Ammon's horn (tissue), 1 donor: ENCODE measurements at places on chromosomes 6 and 20.

DNA sequence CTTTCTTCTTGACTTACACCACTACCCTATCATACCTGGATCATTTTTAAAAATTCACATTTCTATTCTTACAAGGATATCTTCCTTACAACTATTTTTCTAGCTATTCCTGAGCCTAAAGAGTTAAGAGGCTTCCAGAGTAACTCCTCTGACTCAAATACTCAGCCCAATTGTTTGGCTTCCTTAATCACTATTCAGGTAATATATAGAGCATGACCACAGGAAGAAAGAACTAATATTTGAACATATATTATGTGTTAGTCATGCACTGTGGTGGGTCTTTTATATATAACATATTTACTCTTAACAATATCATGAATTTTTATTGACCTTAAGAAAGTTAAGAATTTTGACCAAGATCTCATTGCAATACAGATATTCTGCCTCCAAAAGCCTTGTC lies 42.0 kb upstream of the ID4 start:
- DNase-seq: no peak

DNA sequence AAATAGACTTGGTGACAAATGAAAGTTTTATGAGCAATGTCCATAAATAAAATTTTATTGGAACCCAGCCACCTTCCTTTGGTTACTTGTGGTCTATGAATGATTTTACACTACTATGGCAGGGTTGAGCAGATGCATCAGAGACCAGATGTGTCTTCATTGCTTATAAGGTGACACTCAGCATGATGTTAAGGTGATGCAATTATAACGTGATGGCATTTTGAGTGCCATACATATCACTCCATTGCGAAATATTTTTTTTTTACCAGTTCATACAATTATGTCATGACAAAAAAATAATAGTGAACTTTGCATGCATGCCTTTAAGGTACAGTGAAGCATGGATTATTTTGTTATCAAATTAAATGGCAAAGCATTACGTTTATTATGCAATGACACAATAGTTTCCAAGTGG lies 96.0 kb downstream of the ADTRP start:
- no peak for DNase-seq

GRCh38 chr6:1625794-1626435 lies 16.2 kb downstream of the FOXC1 start:
- DNase-seq: no peak

- peak; percentile 12 for DNase-seq
These were observed 95.1 kb upstream of the FOXP4 start for GRCh38 chr6:41451039-41451438.

GRCh38 chr6:77363702-77364101 lies 99.6 kb downstream of the HTR1B start:
- DNase-seq: no peak

DNA sequence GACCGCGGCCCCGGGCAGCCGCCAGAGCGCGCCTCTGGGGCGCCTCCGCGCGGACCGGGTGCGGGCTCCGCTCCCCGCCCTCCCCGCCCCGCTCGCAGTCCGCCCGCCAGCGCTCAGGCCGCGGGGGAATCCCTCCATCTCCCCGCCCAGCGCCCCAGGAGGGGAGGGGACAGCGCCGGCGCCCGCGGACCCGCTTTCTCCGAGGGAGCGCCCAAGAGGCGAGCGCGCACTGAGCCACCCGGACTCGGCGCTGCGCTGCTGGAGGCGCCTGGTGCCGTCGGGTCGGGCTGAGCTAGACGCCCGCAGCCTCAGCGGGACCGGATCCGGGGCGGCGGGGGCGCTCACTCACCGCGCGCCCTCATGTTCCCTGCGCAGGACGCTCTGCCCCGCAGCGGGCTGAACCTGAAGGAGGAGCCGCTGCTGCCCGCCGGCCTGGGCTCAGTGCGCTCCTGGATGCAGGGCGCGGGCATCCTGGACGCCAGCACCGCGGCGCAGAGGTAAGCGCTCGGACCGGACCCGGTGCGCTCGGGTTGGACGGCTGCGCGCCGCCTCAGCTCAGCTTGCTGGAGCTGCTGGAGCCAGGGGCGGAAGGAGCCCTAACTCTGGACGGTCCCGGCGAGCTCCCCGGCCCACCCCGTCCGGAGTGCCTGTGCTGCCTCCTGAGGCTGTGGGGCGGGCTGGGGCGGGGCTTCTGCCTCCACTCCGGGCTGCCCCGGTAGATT lies 867 bp downstream of the EBF4 start:
- DNase-seq: peak; percentile 34

DNA sequence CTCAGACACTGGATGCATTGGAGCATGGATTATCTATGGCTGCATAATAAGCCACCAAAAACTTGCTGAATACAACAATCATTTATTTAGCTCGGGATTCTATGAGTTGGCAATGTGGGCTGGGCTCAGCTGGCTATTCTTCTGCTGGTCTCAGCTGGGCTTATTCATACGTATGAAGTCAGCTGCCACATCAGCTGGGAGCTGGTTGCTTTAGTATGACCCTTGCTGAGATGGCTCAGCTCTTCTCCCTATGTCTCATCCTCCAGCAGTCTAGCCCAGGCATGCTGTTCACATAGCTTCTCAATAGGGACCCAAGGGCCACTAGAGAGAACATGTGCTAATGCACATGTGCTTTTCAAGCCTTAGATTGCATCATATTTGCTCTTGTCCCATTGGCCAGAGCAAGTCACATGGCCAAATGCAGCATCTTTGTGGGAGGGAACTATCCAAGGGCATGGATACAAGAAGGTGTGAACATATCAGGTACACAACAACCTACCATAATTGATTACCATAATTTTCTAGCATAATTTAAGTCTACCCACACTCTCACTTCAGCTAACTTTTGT lies 444.6 kb downstream of the KIF16B start:
- no peak for DNase-seq

GRCh38 chr6:86203044-86203443 lies 560.4 kb upstream of the SYNCRIP start:
- DNase-seq: no peak

DNA sequence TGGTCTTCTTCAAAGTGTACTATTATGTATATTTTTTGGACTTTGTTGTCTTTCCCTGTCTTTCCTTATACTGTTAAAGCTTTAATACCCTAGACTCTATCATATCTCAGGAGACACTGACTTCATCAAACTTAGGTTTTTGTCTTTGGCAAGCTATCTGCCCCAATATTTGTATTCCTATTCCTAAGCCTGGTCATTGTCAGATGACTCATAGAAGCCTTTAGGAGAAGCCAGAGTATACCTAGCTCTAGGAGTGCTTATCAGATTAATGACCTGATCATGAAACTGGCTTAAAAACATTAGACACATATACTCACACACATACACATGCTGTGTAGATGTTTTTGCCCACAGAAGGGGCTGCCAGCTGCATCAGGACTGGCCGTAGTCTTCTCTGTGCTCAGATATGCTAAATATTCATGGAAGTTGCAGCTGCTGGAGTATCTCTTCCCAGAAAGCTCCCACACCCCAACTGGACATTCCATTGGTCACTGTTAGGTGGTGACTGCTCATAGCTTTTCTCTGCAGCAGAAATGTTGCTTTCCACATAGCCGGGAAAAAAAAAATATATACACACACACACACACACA lies 102.0 kb downstream of the ANKS1A start:
- no peak for DNase-seq

DNA sequence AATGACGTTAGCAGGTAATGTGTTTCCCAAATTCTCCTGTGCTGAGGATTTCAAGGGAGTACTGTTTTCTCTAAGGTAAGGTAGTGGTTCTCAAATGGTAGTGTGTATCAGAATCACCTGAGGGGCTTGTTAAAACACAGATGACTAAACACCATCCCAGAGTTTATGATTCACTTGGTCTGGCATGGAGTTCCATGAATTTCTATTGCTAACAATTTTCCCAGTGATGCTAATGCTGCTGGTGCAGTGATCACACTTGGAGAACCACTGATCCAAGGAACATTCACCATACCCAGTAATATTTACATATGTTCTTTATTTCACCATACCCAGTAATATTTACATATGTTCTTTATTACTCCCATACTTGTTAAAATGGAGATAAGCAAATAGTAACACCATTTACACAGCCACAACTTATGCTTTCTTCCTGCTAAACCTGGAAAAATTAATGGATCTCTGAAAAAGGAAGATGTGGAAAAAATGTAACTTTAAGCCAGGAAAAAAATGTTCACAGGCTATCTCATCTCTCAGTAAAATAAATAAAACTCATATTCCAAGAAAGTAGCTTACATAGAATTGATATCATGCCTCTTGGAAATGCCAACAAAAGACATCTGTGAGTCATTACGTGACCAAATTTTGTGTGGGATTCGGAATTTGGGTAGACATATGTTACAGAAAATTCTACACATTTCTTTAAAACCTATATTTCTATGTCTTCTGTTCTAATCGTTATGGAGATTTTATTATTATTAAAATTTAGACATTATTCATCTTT lies 129.5 kb downstream of the MMUT start:
- DNase-seq: no peak

GRCh38 chr6:149917679-149918078 lies 5.2 kb downstream of the RAET1G start:
- no peak for DNase-seq

DNA sequence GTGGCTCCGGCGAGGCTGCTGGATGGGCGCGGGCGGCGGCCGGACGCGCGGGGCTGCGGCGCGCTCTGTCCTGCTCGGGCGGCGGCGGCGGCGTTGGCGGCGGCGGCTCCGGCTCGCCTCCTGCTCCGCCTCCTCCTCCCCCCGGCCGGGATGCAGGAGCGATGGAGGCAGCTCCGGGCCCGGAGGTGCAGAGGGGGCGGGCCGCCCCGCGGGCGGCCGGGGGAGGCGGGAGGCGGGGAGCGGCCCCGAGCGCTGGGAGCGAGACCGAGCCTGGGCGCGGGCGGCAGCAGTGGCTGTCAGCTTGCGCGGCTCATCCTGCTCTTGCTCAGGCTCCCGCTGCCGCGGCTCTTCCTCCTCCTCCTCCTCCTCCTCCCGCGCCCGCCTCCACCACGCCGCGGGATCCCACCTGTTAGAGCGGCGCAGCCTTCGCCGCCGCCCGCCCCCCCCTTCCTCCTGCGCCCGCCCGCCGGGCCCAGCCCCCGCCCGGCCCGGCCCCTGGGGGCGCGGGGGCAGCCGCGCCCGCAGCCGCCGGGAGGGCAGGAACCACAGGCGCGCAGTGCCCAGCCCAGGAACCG lies at the start of gene NOL4L:
Gene NOL4L, minus strand, starts transcription at position 323 of the 575 bp plus-strand sequence. CDS start 443 bp downstream, outside the sequence.
- peak; percentile 44 for DNase-seq

DNA sequence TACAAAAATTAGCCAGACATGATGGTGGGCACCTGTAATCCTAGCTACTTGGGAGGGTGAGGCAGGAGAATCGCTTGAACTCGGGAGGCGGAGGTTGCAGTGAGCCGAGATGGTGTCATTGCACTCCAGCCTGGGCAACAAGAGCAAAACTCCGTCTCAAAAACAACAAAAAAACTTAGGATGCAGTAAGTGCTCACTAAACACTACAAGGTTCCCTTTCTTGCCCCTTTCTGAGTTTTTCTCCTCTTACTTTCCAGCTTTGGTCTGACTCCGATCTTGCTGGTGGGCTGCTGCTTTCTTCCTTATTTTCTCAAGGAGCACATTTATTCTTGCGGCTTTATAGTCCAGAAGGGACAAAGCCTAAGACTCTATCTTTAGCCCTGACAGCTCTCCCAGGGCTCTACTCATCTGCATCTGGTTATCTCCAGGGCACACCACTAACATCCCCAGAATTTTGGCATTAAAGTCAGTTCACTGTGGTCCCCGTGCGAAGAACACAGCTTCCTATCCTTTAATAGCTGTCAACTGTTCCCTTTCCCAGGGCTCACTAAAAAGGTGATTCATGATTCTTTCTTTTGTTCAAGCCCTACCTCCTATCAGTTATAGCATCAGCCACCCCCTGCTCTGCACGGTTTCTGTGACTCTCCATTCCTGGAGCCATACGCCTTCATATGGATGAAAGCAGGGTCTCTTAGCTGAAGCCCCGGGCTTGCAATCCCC lies 17.1 kb upstream of the RPN2 start:
- DNase-seq: no peak

- DNase-seq: no peak
These were observed 41.9 kb upstream of the NR2E1 start for GRCh38 chr6:108123946-108124345.

DNA sequence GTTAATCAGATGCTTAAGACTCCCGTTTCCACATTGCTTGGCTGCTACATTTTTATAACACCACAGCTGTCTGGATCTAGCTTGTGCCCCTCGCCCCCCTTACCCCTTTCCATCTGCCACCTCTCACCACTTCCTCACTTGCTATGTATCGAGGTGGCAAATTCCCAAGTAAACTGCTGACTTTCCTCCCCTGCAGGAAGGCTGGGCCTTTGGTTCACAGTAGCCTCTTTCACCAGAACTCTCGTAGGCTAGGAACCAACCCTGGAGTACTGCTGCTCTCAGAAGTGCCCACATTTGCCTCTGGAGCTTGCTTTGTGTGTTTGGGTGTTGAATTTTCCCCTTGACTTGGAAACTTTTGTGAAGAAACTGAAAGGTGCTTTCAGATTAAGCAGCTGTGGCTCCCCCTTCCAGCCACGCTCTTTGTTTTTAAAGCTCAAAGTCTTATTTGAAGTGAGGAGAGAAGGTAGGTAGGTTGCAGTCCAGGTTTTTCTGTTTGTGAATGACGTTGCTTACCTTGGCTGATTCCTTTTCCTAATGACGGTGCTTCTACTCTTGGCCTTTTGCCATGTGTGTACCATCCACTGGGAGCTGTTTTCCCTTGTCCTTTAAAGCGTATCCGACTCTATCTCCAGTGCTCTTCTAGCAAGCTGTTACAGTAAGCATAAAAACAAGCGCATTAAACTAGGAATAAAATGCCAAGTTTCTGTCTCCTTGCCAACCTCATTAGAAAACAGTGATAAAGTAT lies 90.4 kb downstream of the CARMIL1 start:
- peak; percentile 48 for DNase-seq

GRCh38 chr6:42046464-42047212 lies 3.7 kb upstream of the TAF8 start:
- DNase-seq: no peak

GRCh38 chr6:123402052-123402451 lies 234.7 kb downstream of the TRDN start:
- no peak for DNase-seq

DNA sequence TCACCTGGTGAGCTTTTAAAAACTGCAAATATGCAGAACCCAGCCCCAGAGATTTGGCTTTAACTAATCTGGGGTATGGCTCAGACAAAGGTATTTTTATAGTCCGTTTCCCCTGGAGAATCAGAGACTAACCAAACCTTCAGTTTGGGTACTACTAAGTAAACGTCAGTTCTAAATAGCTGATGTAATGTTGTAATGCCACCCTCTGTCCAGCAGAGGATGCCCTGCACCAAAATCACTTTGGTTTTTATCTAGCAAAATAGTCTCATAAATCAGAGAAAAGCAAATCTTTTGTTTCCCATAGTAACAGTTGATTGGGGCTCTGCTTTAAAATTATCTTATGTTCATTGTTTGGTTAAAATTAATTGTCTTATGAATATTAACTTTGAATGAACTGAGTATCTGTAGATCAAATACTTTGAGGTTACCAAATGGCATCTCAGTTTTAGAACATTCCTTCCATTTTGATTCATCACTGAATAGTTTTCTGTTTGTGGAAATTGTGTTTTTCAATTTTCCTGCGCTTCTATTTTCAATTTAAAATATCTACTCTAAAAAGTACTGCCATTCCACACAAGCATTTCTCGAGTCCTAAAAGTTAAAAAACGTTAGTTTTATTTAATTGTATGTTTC lies 278.3 kb upstream of the PLCB4 start:
- DNase-seq: peak; percentile 50

GRCh38 chr6:106192824-106193223 lies 106.7 kb downstream of the PRDM1 start:
- DNase-seq: no peak

GRCh38 chr20:46020555-46020954 lies 8.5 kb upstream of the SLC12A5 start:
- no peak for DNase-seq
